ENCODE measurements at places on chromosomes 16 and 17.

DNA sequence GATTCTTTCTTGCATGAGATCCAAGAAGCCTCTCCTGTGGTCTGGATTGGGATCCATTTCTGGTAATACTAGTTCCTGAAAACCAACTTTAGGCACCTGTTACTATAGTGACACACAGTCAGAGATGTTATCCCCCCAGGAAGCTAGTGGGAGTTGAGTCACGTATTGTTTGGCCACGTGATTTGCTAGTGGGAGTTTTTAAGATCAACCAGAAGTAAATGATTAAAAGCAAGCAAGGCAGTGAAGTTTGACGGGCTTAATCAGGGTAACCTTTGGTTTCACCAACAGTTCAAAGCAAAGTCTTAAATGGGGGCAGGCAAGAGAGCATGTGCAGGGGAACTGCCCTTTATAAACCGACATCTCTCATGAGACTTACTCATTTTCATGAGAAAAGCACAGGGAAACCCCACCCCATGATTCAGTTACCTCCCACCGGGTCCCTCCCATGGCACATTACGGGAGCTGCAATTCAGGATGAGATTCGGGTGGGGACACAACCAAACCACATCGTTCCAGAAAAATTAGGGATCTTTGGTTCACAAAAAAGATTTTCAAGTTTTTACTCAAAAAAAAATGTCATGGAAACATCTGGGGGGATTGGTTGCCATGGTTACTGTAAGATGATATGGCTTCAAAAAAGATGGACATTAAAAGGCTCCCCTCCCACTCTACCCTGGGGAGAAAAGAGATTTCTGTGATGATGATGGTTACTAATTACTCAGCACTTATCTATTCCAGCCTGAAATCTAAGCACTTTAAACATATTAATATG lies 483.1 kb upstream of the ERCC4 start:
- no peak for DNase-seq

DNA sequence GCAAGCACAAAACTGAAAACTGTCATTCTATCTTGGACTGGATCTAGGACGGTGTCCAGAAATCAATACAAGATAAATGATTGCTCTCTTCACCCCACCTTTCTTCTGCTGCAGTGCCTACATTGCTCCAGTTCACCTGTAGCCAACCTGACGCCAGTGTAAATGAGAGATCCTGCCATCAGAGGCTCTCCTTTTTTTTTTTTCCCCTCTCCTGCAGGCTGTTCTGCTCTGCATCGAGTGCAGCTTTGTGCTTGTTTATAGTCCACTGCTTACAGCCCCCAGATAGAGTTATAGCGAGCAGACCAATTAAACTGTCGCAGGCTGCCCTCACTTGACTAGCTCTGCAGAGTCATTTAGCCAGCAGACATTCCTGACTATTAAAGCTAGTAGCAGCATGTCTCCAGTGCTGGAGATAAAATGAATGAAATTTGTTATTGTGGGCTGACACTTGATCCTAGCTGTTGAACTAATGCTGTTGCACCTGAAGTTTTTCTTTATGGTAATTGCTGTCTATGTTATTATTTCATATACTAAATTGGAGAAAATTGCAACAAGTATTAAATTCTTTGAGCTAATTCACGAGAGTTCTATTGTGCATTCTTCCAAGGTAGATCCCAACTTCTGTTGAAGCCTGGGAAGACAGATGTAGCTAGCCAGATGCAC lies 257.1 kb downstream of the FTO start:
- DNase-seq, result no peak

DNA sequence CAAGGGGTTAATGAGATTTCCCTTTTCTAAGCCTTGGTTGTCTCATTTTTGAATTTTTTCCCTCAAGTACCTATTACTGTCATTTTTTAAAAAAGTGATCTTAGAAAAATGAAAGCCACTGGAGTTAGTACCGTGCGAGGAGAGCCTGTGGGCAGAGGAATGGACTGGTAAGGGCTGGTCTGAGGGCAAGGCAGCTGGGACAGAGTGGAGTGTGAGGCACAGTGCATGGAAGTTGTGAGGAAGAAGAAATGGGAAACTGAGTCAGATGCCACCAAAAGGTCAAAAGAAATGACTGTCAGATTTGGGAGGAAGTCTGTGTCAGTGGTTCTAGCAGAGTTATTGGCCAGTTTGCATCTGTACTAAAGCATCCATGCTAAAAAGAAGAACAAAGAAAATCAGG lies 8.2 kb downstream of the RASD1 start:
- DNase-seq, result no peak

DNA sequence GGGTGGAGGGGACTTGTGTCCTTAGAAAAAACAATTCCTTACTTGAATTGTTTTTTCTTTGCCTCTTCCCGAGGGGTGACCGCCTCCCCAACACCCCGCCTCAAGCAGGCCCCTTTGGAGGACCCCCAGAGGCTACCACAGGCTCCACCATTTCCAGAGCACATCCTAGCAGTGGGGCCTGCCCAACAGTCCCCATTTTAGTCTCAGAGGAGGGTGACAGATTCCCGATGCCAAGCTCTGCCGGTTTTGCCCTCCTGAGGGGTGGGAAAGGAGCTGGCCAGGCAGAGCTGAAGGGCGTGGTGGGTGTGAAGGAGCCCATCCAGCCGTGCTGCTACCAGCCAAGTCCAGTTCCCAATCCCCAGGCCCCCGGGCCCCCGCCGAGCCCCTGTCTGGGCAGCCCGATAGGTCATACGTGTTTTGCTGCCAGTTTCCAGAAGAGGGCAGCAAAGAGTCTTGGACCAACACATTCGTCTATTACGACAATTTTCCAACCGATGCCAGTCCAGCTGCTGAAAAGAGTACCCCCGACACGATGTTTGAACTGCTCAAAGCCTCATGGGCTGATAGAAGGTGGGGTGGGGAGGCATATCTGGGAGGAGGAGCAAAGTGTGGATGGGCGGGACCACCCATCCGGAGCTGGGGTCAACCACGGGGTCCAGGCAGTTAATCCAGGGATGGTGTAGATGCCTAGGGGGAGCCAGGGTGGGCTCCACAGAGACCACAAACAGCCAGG lies 18.8 kb upstream of the GAA start:
- DNase-seq, result peak; percentile 75

DNA sequence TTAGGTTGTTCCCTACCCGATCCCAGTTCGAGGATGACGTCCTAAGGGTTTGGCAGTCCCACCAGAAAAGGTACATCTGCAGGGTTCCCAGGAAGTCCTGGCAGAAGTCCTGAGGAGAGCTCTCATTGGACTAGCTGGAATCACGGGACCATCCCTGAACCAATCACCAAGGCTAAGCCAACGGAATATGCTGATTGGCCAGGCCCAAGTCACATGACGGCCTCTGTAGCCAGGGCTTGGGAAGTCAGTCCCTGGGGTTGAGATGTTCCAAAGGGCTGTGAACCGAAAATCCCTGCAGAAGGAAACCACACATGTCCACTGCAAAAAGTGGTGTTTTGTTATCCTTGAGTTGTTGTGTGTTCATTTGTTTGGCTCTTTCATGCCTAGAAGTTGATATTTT lies 68.2 kb upstream of the ZNF423 start:
- DNase-seq, result no peak

DNA sequence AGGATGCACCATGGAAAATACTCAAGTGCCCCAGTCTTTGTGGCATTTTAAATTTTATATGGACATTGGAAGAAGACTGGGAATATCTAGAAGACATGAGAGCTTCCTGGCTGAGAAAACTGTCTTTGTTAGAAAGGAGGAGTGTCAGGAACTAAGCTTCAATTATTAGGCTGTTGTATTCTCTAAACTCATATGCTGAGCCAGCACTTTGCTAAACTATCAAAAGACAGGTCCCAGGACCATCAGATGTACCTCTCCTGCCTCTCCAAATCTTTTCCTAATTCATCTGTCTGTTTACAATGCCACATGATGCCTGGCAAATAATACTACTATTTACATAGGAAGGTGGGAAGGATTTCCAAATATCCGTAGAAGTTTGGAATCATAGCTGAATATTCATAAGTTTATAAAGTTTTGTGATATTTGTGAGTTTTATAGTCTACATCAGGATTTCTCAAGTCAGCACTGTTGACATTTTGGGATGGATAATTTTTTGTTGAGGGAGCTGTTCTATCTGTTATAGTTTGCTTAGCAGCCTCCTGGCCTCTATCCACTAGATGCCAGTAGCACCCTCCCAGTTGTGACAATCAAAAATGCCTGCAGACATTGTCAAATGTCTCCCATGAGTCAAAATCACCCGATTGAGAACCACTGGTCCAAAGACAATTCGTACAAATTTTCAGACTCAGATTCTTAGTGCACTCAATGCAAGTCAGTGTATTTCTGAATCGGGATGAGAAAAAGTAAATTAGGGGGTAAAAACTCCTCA lies 61.2 kb upstream of the NETO2 start:
- no peak for DNase-seq
